A673 (cell line): ENCODE measurements at places on chromosomes 2 and 18. TPM values are rescaled to one million over a fixed set of nuclear protein-coding genes. Genes with fewer than 3 reads are reported as not detected.

DNA sequence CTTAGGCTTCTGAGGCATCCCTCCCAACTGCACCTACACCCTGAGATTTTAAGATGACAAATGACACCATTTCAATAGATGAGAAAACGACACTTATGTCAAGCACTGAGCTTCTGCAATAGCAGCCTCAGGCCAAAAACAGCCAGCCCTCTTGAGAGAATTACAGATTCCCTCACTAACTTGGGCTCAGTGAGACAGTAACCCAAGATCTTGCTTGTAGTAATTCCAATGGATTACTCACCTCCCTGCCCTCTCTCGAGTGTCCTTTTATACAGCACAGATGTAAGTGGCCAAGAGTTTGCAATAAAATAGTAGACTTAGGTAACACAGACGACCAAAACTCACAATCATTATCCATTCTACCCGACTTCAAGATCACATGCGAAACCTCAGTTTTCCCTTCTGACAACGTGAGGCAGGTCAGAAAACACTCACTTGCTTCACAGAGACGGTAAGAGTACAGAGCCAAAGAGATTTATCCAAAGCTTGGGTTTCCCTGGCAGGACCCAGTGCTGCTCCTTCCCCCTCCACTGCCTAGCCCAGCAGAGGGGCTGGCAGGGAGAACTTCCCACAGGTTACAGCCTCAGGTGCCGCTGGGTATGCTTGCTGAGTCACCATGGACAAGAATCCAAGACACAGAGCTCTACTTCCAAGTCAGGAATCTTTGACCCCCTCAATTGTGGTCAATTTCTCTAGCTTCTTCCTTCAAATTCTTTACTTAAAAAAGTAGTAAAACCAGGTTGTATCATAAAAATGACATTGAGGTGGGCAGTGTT, 181.4 kb downstream of the MYO5B start:
- H3K4me1 ChIP-seq = no peaks in the 10 kb centered on the region
- no peak for DNase-seq
- no peak overlapping the region for H3K4me3 ChIP-seq
- H3K36me3 ChIP-seq = no peaks in the 10 kb centered on the region
- peaks cover 38% of the 10 kb centered on the region for H3K27me3 ChIP-seq

DNA sequence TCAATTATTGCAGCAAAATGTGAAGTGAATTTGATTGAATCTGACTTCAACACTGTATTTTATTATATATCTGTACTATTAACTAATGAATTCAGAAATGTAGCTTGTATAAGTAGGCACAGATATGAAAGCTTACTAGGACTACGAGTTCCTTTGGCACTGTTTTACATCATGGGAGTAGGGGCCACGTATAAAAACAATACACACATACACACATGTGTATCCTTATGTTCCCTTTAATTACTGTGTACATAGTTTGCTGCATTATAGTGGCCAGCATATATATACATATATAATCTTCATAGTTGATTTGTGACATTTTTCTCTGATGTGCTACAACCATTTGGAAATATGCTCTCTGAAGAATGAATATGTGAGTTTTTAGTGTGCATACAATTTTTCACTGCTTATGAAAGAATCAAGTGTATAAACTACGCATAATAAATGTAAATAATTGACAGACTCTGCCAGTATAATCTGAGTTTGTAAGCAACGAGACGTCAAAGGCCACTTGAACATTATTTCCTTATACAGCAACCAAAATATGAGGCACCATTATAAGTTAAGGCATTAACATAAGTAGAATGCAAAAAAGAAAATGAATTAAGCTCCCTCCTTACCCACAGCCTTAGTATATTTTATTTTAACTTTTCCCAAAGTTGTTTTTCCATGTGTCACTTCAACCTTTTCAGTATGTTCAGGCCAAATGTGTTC, 98.1 kb upstream of the GALNT5 start:
- DNase-seq = no peak
- H3K4me3 ChIP-seq = no peak overlapping the region
- no peaks in the 10 kb centered on the region for H3K4me1 ChIP-seq
- H3K36me3 ChIP-seq = no peaks in the 10 kb centered on the region
- H3K27me3 ChIP-seq = no peaks in the 10 kb centered on the region

The KLHL30 gene
- 0.09 TPM in 1 of 2 replicates, not detected in the other for total RNA-seq

GRCh38 chr2:159228081-159228581, 58.4 kb downstream of the WDSUB1 start:
- H3K4me3 ChIP-seq = no peak overlapping the region
- H3K27me3 ChIP-seq = no peaks in the 10 kb centered on the region
- H3K27ac ChIP-seq = no peak overlapping the region
- peaks cover 12% of the 10 kb centered on the region for H3K4me1 ChIP-seq
- no peaks in the 10 kb centered on the region for H3K36me3 ChIP-seq

The TEKT4 gene
- total RNA-seq = not detected in 2 replicates

DNA sequence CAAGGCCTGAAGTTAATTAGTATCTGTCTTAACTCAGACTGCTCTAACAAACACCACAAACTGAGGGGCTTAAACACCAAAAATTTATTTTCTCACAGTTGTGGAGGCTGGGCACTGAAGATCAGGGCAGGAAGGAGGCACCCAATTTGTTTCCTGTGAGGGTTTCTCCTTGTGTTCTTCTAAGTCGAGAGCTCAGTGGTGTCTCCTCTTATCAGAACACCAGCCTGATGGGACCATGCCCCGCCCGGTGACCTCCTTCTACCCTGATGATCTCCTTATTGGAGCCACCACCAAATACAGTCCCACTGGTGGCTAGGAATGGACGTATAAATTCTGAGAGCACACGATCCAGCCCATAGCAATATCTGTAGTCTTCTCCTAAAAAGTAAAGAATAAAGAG, 20.5 kb downstream of the TMEM18 start:
- no peaks in the 10 kb centered on the region for H3K36me3 ChIP-seq
- no peak overlapping the region for H3K27ac ChIP-seq
- H3K4me3 ChIP-seq = no peak overlapping the region
- no peaks in the 10 kb centered on the region for H3K27me3 ChIP-seq
- no peak for DNase-seq
- H3K4me1 ChIP-seq = no peaks in the 10 kb centered on the region

The HOXD11 gene
- 107 and 123 TPM in 2 replicates for total RNA-seq

DNA sequence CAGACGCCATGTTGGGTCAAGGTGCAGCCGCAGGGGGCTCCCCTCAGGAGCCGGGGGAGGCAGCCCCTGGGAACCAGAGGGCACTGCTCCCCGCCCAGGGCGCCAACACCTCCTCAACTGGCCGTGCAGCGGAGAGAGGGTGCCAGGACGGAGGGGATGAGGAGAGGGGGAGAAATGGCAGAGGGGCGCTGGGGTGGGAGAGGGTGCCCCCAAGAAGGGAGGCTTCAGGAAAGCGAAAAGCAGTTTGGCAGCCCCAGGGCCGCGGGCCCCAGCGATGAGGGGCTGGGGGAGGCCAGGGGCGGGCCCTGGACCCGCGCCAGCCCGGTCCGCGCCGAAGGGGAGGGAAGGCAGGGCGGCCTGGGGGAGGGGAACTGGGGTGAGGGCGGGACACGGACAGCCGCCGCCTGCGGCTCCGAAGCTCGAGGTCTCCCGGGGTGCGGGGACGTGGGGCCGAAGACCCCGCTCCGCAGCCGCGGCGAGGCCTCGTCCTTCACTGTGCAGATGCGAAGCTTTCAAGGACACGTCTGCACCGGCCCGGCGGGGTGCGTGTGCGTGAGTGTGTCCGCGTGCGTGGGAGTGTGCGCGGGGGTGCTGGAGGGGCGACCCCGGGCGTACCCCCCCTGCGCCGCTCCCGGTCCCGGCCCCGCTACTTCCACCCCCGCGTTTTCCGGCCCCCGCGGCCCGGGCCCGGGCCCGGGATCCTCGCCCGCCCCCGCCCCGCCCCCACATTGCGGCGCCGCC, 1.4 kb downstream of the DNMT3A start:
- no peaks in the 10 kb centered on the region for H3K27me3 ChIP-seq
- peaks cover 18% of the 10 kb centered on the region for H3K4me1 ChIP-seq
- DNase-seq = peak; percentile 41

- H3K36me3 ChIP-seq = peaks cover 35% of the 10 kb centered on the region
- no peaks in the 10 kb centered on the region for H3K4me1 ChIP-seq
- H3K4me3 ChIP-seq = no peak overlapping the region
- no peak overlapping the region for H3K27ac ChIP-seq
- no peaks in the 10 kb centered on the region for H3K27me3 ChIP-seq
Observed at GRCh38 chr2:171004363-171004762, 75.3 kb downstream of the GORASP2 start.

DNA sequence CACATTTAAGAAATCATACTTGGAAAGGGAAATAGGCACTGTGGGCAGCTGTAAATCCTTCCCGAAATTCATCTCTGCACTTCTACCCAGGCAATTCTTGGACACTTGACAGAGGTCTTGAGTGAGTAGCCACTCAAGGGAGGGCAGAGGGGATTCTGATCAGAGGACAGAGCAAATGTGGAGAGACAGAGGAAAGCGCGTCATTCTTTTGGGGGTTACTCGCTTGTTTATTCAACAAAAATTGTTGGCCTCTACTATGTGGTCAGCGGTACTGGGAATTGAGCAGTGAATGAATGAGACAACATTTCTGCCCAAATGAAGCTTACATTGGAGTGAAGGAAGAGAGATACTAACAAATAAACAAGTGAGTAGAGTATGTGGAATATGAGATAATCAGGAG, 41.4 kb upstream of the YES1 start:
- H3K27ac ChIP-seq = no peak overlapping the region
- no peaks in the 10 kb centered on the region for H3K27me3 ChIP-seq
- H3K4me1 ChIP-seq = no peaks in the 10 kb centered on the region
- H3K36me3 ChIP-seq = no peaks in the 10 kb centered on the region
- DNase-seq = no peak

- no peaks in the 10 kb centered on the region for H3K27me3 ChIP-seq
- H3K4me1 ChIP-seq = peaks cover 17% of the 10 kb centered on the region
- H3K36me3 ChIP-seq = no peaks in the 10 kb centered on the region
- H3K27ac ChIP-seq = no peak overlapping the region
- DNase-seq = no peak
- no peak overlapping the region for H3K4me3 ChIP-seq
Observed at GRCh38 chr2:237737196-237737865, 61.2 kb upstream of the RBM44 start.

The SCN7A gene
- total RNA-seq = not detected in 2 replicates

GRCh38 chr2:147450661-147451510, 393.9 kb upstream of the ACVR2A start:
- H3K4me1 ChIP-seq = peaks cover 61% of the 10 kb centered on the region
- DNase-seq = peak; percentile 92
- no peaks in the 10 kb centered on the region for H3K36me3 ChIP-seq
- H3K27me3 ChIP-seq = no peaks in the 10 kb centered on the region
- H3K4me3 ChIP-seq = peak overlapping the region; percentile 16

The HOXD3 gene
- total RNA-seq = 41.3 and 53.0 TPM in 2 replicates

DNA sequence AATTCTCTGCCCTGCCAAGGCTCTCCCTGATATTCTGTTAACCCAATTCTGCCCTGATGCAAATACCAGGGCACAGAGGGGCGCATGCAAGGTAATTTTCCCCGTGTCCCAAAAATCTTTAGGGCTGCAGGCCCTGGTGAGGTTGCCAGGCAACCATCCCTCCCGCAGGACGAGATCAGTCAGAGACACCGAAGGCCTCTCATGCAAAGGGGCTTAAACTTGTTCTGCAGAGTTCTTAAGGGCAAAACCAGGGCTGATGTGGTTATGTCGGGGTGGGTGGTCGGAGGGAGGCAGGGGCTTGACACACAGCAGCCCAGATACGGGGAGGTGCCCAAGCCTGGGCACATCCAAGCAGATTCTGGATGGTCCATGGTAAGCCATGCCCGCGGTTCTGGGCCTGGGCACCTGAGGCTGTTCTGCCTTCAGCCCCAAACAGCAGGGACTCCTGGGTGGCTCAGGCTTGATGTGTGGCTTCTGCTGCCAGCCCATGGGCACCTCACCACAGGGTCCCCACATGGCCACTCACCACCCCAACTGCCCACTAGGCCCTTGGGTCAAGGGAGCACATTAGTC, 27.2 kb downstream of the STEAP3 start:
- no peak for DNase-seq
- no peak overlapping the region for H3K27ac ChIP-seq
- H3K4me1 ChIP-seq = peaks cover 4% of the 10 kb centered on the region
- peaks cover 2% of the 10 kb centered on the region for H3K36me3 ChIP-seq
- no peaks in the 10 kb centered on the region for H3K27me3 ChIP-seq

DNA sequence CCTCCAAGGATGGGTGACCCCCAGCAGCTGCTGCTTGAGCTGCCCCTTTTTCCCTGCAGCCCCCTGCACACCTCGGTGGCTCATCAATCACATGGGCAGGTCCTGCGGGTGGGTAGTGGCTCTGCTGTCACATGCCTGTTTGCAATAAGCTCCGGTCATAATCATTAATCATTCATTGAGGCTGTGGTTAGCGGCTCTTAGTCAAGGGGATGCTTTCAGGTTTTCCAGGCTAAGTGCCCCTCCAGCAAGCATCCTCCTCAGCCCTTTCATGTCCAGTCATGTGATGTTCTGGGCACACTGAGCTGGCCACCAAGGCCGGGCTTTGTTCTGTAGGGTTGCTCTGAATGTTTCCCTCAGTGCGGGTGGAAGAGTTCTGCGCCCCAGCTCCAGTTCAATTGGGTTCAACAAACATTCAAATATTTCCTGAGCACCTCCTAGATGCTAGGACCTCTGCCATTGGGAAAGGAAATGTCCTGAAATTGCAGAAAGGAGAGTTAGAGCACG, 96.4 kb upstream of the LDAH start:
- no peak overlapping the region for H3K4me3 ChIP-seq
- no peaks in the 10 kb centered on the region for H3K36me3 ChIP-seq
- no peaks in the 10 kb centered on the region for H3K4me1 ChIP-seq
- no peak for DNase-seq
- peaks cover 57% of the 10 kb centered on the region for H3K27me3 ChIP-seq
- no peak overlapping the region for H3K27ac ChIP-seq

- no peaks in the 10 kb centered on the region for H3K36me3 ChIP-seq
- no peaks in the 10 kb centered on the region for H3K27me3 ChIP-seq
- DNase-seq = peak; percentile 93
Observed at GRCh38 chr18:69400253-69400975, at the start of gene DOK6. Gene DOK6 (plus strand): TSS chr18:69400888.

The CPLX4 gene
- not detected in 2 replicates for total RNA-seq

GRCh38 chr2:188984065-188984491, 9.9 kb downstream of the COL3A1 start:
- H3K4me1 ChIP-seq = peaks cover 5% of the 10 kb centered on the region
- no peaks in the 10 kb centered on the region for H3K27me3 ChIP-seq
- H3K27ac ChIP-seq = no peak overlapping the region

GRCh38 chr2:83650898-83651297, 808.2 kb downstream of the SUCLG1 start:
- no peaks in the 10 kb centered on the region for H3K36me3 ChIP-seq
- no peaks in the 10 kb centered on the region for H3K4me1 ChIP-seq
- no peak overlapping the region for H3K4me3 ChIP-seq
- no peak for DNase-seq

GRCh38 chr2:101357376-101357775, 29.9 kb downstream of the CREG2 start:
- H3K27ac ChIP-seq = no peak overlapping the region
- H3K36me3 ChIP-seq = no peaks in the 10 kb centered on the region
- no peak for DNase-seq
- H3K27me3 ChIP-seq = peaks cover 9% of the 10 kb centered on the region
- no peaks in the 10 kb centered on the region for H3K4me1 ChIP-seq

DNA sequence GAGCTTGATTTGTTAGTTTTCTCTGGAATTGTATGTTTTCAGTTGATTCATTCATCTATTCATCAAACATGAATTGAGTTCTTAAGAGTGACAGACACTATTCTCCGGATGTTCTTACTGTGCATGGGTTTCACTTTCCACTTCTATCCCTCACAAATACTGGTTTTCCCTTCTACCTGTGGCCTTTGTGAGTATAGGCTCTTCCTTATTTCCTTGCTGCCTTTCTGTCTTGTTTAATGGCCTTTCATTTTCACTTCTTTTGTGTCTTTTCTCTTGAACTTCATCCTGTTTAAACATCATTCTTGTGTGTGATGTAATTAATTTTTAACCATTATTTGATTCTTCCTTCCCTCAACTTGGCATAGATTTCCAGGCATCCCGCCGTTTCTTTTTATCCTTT, 90.7 kb downstream of the CRIM1 start:
- peaks cover 14% of the 10 kb centered on the region for H3K4me1 ChIP-seq
- H3K27me3 ChIP-seq = no peaks in the 10 kb centered on the region
